ENCODE measurements at places on chromosomes 12 and 14. TPM values are rescaled to one million over a fixed set of nuclear protein-coding genes. Genes with fewer than 3 reads are reported as not detected.

- no peak for DNase-seq
Observed at GRCh38 chr14:92970271-92970670, 47.3 kb downstream of the CHGA start.

DNA sequence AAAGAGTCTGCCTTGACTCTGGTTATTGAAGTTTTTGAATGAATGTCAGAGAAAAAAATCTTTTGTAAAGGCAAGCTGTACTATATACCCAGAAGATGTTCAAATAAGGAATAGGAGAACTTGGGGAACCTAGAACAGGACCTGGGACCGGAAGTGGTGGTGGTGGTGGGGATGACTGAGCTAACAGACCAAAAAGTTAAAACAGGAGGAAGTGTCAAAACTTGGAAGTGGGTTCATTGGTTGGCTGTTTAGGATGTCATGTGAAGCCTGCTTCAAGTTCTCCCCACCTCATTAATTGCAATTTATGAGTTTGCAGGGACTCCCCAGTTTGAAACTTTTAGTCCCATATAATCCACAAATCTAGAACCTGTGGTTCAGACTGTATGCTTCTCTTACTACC, 26.2 kb downstream of the PLXNC1 start:
- peak; percentile 40 for DNase-seq

DNA sequence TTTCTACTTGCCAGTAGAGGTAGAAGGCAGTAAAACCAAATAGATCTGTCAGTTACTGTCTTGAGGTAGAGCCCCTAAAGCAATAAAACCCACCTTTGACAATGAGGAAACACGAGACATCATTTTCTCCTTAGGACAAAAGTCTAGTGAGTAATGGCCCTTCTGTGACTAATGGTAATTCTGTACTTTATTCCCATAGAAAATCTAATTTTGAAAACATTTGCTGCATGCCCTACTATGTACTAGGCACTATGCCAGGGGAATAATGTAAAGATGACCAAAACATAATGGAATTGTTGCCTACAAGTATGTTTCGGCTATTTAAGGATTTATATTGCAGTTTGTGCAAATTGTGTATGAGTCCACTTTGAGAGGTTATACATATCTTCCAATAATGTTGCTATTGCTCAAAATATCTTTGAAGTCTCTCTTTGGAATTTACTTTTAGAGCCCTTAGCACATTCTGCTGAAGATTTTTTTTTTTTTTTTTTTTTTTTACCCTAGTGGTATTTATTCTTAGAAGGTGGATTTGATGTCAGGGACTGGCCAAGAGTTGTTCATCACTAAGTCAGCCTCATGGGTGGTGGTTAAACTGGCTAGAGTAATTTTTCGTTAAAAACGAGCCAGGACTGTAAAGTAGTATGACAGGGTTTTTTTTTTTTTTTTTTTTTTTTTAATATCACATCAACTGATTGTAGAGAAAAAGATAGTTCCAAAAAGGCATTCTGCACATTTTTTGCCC, 109.7 kb downstream of the CRADD start:
- no peak for DNase-seq

GRCh38 chr14:74879427-74880182, 2.1 kb upstream of the DLST start:
- no peak for DNase-seq

DNA sequence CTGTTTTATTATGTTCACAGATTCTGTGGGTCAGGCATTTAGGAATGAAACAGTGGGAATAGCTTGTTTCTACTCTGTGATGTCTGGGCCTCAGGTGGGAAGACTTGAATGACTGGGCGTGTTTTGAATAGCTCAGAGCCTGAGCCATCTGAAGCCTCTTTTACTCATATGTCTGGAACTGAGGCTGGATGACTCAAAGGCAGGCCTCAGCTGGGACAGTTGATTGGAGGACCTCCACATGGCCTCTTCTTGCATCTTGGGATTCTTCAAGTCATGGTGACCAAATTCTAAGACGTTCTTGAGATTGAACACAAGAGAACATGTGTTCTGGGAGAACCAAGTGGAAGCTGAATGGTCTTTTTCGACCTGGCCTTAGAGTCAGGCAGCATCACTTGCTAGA, 45.8 kb upstream of the TBX3 start:
- no peak for DNase-seq

DNA sequence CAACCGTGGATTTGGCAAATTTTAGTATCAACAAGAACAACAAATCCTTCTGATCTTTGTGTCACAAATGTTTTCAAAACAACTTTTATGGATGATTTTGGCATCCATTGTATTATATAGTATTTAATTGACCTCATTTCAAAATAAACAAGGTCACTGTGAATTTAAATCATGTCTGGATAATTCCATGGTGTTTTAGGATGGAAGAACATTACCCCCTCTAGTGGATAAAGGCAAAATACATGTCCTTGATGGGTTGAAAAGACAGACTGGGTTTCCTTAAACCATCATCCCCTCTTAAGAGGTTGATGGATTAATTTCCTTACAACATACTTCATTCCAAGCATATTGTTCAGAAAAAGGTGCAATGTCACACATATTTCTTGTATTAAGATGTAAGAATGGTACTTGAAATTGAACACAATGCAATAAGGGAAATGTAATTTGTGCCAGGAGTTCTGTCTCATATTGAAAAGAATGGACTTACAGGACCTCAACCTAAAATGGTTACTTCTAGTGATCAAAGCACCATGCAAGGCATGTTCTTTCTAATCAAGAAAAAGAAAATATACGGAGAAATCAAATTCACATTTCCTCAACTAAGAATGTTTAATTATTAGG, 352.0 kb downstream of the BCAT1 start:
- DNase-seq: no peak

DNA sequence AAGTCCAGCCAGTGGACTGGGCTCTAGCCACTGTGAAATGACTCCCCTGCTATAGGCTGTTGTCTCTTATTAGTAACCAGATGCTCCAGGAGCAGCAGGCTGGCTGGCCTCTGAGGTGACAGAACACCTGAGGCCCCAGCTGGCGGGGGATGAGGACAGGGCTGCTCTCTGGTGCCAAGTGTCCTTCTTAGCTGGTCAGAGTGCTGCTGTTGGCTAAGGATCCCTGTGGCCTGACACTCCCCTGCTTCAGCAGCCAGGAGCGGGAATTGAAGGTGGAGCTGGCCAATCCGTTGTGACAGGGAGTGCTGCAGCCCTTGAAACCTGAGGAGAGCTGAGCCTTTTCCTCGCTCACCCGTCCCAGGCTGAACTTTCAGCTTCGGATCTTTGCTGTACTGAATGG, 30.7 kb downstream of the TMEM229B start:
- DNase-seq: no peak

DNA sequence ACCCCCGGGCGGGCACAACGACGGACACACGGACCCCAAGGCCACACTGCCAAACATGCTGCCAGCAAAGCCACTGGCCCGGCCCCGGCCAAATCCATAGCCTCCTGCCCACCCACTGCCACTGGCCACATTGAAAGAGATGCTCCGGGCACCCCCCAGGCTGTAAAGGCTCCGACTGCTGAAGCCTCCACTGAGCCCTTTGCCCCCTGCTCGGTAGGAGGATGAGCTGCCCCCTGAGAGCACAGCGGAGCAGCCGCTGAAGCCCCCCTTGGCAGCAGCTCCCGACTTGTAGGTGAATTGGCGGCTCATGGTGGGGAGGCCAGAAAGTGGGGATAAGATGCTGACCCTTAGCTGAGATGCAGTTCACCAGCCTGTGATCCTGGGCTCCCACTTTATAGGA, at the start of gene KRT73:
Gene KRT73, minus strand, starts transcription at position 344 of the 400 bp plus-strand sequence. Its CDS starts 35 bp downstream, at position 309.
- no peak for DNase-seq

GRCh38 chr12:22615963-22616501, 8.9 kb upstream of the ETNK1 start:
- DNase-seq: no peak

DNA sequence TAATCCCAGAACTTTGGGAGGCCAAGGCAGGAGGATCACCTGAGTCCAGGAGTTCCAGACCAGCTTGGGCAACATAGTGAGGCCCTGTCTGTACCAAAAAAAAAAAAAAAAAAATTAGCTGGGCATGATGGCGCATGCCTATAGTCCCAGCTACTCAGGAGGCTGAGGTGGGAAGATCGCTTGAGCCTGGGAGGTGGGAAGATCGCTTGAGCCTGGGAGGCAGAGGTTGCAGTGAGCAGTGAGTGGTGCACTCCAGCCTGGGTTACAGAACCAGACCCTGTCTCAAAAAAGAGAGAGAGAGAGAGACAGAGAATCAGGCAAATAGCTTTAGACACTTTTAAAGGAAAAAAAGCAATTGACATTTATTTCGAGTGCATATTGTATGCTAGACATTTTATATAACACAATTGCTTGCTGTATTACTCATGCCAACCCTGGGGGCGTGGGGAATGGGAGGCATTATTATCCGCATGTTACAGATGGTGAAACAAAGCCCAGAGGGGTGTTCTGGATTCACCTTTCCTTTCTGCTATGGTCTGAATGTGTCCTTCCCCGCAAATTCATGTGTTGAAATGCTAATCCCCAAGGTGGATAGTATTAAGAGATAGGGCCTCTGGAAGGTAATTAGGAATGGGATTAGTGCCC, 9.7 kb downstream of the POU6F1 start:
- no peak for DNase-seq

GRCh38 chr12:130803702-130804101, 35.3 kb downstream of the STX2 start:
- no peak for DNase-seq

DNA sequence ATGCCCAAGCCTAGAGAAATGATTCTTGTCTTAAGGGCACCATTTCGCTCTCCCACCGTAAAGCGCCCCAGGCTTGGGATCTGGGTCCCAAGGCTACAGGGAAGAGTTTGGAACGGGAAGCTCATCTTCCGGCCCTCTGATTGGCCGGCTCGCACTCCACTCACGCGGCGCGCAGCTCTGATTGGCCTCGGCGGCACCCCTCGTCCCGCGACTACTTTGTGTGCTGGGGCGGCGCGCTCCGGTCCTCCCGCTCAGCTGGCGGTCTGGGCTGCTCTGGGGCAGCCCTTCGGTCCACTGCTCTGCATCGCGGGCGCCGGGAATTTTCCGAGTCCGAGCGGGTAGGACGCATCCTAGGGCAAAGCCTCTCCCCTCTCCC, 886 bp upstream of the FUT8 start:
- peak; percentile 94 for DNase-seq

DNA sequence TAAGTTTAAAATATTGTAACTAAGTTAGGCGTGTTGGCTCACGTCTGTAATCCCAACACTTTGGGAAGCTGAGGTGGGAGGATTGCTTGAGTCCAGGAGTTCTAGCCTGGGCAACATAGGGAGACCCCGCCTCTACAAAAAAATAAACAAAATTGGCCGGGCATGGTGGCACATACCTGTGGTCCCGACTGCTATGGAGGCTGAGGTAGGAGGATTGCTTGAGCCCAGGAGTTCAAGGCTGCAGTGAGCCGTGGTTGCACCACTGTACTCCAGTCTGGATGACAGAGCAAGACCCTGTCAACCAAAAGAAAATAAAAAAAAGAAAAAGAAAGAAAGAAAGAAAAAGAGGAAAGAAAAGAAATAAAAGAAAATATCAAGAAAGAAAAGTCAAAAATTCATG, 72.5 kb downstream of the TSPAN11 start:
- DNase-seq: no peak

DNA sequence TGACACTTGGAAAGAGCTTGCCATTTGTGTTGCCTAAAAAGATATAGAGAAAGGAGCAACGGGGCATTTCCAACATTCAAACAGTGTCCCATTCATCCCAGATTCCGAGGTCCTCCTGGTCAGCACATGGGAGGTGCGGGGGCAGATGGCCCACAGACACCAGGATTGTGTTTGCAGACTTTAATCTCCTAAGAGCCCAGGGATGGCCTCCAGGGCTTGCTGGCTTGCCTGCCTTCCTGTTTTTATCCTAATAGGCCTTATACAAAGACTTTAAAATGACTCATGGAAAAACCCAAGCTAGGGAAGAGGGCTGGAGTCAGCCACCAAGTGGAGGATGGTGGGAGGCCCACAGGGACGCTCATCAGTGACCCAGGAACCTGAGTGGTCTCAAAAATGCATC, 21.5 kb upstream of the FAM181A start:
- no peak for DNase-seq

GRCh38 chr14:61812347-61813095, 50.3 kb downstream of the SNAPC1 start:
- DNase-seq: no peak

- no peak for DNase-seq
Observed at GRCh38 chr14:29035134-29035533, 268.5 kb downstream of the FOXG1 start.

DNA sequence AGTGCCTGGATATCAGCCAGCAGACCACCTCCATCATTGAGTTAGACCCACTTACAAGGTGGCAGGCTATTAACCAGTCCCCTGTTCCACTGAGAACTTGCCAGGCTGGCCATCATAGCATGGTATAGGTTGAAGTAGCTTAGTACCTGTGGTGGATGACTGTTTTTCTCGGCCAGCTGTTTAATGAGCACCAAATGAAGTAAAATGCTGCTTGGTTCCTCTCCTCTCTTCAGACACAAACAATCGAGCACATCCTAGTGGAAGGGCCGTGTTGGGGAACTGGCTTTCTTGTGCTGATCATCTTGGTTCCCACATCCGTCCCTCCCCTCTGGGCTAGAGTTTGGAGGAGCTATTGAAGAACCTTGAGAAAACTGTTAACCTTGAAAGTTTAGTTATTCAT, 486.2 kb downstream of the RAD51B start:
- DNase-seq: no peak

- no peak for DNase-seq
Observed at GRCh38 chr14:52551696-52552062, 626 bp downstream of the TXNDC16 start.

DNA sequence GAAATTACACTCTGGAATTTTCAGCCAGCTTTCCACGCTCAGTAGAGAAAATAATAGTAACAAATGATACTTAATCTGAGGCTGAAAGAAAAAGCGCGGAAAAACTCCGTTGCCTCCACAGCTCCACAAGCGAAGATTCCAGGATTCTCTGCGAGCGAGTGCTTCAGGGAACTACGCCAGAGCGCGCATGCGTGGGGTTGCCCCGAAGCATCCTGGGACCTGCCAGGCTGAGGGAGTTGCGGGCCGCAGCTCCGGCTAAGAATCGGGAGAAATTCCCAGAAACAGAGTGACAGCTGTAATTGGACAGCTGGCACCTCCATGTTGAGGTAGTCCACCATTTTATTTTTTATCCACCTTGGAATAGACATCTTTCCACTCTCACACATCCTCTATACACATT, 12.0 kb upstream of the TTC5 start:
- no peak for DNase-seq

ZC2HC1C gene
- total RNA-seq: 8.5 TPM

FRMD6 gene
- 7.4 TPM for total RNA-seq

RD3L gene
- 12.4 TPM for total RNA-seq

EEA1 gene
- total RNA-seq: 33.7 TPM

ACADS gene
- 56.7 TPM for total RNA-seq

CCNB1IP1 gene
- total RNA-seq: 73.1 TPM
